NCI-H2081 treated with DMSO at 0.1 percent for 48 hours (cell line): ENCODE measurements at places on chromosomes 3 and 15.

GRCh38 chr3:149479621-149480325 lies 5.3 kb downstream of the TM4SF4 start:
- DNase-seq, result no peak

DNA sequence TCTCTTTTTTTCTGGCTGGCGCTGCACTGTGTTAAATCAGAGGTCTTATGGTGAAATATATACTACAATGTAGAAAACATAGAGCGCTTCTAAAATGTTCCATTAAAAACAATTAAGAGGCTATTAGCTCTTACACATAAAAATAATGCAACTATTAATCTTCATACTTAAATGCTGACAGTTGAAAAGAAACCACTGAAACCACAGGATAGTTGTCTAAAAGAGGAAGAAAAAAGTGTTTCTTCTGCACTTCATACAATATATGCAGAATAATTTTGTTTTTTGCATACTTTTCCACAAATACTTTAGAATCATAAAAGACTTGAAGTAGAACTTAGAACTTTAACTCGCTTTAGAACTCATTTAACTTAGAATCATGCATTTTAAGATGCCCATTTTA lies 170.5 kb downstream of the PYDC2 start:
- no peak for DNase-seq

DNA sequence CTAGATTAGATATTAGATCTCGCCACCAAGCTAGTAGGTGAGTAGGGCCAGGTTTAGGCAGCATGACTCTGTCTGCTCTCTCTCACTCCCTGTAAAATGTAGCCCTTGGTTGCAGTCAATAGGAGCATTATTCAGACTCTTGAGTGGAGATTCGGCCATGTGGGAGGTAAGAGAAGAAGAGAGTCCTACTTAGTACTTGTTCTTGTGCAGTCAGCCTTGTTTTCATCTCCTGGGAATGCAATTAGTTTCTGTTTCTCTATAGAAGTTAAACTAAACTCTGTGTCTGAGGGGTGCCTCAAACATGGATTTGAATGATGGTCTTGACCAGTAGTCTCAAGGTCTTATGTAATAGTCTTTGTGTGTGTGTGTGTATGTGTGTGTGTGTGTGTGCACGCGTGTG lies 229.5 kb upstream of the DPH6 start:
- DNase-seq, result no peak

DNA sequence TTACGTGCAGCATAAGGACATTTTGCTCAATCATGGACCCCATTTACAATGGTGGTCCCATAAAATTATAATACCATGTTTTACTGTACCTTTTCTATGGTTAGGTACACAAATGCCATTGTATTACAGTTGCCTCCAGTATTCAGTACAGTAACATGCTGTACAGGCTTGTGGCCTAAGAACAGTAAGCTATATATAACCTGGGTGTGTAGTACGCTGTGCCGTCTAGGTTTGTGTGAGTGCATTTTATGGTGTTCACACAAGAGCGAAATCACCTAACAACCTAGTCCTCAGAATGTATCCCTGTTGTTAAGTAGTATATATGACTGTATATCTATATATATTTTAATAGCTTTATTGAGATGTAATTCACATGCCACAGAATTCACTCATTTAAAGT lies 12.5 kb downstream of the ASB7 start:
- DNase-seq, result no peak
